ENCODE measurements at places on chromosomes 13 and 19.

GRCh38 chr19:27971071-27971470 lies 1241.9 kb downstream of the UQCRFS1 start:
- DNase-seq: no peak

GRCh38 chr19:35639863-35640262 lies 1.7 kb upstream of the ETV2 start:
- no peak for DNase-seq

GRCh38 chr13:106291006-106291405 lies 244.5 kb downstream of the EFNB2 start:
- no peak for DNase-seq

GRCh38 chr13:110638257-110638656 lies 22.9 kb downstream of the NAXD start:
- DNase-seq: no peak

GRCh38 chr13:87129602-87130300 lies 541.4 kb upstream of the SLITRK5 start:
- DNase-seq: no peak

DNA sequence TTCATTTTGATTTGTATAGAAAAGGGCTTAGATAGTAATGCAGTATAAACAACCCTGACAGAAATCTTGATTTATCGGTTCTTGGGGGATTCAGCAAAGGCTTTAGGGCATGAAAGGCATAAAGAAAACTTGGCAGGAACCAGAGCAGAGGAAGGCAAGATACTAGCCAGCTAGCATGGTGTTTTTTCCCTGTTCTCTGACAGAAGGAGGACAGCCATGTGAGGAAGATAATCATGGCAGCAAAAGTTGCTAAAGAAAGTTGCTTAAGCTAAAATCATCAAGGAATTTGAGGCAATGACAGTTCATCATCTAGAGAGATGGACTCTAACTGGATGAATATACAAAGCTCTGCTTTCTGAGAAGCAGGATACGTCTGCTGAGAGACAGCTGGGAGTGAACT lies 294.1 kb downstream of the KCNRG start:
- no peak for DNase-seq

GRCh38 chr19:9523885-9524474 lies 14.5 kb downstream of the ZNF426 start:
- no peak for DNase-seq

DNA sequence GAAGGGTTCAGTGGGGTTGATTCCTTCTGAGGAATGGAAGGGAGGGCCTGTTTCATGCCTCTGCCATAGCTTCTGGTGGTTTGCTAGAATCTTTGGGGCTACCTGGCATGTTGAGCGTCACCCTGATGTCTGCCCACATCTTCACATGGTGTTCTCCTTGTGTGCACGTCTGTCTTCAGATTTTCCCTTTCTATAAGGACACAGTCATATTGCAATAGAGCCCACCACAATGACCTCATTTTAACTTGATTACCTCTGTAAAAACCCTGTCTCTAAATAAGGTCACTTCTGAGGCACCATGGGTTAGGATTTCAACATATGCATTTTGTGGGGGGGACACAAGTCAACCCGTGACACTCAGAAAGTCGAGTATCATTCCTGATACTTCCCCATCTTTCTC lies 257.9 kb downstream of the COG6 start:
- DNase-seq: no peak

DNA sequence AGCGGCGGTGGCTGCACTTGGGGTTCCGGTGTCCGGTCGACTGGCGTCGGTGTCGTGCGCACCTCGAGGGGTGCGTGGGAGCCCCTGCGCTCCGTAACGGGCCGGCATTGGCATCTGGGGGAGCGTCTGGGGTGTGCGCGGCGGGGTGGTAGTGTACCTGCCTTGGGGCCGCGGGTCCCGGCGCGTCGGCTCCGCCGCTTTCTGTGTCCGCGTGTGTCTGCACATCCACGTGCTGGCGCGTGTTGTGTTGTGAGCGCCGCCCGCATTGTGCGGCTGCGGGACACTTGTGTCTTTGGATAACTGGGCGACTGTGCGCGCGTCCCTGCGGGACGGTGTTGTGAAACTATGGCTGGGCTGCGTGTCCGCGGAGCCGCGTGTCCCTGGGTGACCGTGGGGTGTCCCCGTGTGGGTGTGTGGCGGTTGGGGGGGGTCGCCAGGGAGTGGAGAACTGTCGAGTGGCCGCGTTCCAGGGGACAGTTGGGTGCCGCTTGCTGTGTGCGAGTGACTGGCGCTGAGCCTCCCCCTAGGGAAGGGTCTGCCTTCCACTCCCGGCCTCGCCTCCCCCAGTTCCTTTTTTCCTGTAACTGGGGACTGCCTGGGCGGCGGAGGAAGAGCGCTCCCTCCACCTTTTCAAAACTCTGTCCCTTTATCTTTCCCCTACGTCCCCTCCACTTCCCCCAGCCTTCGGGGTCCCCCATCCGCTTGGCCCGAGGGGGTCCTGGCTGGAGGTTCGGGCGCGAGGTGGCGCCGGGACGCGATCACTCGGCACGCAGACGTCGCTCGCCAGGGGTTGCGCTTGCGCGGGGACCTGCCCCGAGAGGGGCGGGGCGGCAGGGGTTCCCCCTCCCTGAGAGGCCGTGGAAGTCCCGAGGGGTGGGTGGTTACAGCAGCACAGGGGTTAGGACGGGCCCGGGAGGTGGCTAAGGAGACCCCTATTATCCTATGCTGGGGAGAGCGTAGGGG lies 5.7 kb upstream of the NFIC start:
- peak; percentile 89 for DNase-seq

DNA sequence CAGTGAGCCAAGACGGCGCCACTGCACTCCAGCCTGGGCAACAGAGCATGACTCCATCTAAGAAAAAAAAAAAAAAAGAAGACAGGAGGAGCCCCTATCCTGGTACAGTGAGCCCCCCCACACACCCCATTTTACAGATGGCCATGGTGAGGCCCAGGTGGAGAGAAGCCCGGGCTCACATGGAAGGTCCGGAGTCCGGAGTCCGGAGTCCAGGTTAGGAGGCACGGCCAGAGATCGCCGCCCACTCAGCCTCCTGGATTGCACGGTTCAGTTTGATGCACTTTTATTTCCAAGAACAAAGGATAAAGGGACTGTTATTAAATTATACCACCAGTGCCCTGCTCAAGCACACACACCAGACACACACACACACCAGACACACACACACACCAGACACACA lies 11.3 kb upstream of the BTBD2 start:
- DNase-seq: no peak

DNA sequence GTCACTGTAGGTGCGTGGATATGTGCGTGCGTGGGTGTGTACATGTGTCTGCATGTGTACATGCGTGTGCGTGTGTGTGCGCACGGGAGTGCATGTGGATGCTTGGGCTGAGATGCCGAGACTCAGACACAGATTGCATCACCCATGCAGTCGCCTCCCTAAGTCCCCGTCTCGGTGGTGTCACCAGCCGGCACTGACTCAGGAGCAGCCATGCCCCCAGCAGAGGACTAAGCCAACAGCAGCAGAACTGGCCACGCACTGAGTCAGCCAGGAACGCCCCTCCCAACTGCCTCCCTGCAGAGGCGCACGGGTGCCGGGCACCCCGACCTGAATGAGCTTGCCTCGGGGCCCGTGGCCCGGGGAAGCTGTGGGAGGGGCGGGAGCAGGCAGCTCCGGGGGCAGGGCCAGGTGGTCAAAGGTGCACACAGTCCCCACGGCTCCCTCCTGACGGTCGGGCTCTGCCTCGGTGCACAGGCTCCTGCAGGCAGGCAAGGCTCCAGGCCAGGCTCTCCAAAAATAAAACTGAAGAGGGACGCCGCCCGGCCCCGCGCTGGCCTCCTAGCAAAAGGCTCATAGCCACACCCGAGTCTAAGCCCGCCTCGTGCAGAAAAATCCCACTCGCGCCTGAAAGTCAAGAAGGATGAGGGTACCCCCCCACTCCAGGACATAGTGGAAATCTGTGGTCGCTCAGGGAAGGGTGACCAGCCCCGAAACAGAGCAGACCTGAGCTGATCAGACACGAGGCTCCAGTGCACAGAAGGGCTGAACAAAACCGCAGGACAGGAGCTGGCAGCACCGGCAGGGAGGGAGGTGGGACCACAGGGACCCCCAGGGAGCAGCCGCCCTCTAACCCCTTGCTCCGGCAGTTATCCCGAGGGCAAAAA lies 49.2 kb downstream of the GADD45B start:
- DNase-seq: no peak

DNA sequence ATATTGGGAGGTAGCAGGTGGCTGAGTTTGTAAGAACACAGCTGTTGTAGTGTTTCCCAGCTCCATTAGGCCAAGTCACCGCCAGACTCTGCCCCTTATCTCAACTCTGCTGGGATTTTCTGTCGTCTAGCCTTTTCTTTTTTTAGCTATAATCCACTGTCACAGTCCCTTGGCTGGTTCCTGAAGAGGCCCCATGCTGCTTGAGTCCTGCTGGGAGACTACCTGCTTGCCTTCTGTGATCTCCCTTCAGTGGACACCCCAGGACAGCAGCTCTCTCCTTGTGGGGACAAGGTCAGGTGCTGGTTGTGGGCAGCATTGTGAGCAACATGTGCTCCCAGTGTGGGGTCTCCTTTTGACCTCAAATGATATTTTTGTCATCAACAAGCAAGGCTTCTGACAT lies 195.0 kb upstream of the ATXN8OS start:
- no peak for DNase-seq

DNA sequence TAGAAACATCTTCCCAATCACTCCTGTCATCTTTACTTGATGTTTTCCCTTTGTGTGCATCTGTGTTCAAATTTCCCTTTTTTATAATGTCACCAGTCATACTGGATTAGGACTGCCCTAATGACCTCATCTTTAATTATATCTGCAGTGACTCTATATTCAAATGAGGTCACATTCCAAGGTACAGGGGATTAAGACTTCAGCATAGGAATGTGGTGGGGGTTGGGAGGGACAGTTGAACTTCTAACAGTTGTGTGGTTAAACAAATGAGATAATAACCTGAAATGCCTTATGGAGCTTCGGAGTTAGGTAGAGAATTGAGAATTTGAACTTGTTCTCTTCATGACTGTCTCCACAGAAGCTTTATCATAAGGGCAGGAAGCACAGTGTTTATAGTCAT lies 23.0 kb downstream of the PAN3 start:
- no peak for DNase-seq

DNA sequence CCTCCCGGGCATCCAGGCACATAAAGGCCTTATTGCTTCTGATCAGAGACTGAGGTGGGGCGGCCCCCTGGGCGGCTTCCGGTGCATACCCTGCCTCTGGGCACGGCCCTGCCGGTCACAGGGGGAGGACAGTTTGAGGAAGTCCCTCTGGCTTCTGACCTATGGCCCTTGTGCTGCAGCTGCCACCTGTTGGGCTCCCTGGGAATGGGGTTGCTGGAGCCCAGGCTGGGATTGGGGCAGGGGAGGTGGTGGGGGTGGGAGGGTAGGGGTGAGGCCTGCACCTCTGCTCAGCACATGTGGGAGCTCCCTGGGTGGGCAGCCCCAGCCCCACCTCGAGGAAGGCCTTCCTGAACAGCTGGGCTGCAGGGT lies 10.7 kb downstream of the ANO8 start:
- DNase-seq: no peak

DNA sequence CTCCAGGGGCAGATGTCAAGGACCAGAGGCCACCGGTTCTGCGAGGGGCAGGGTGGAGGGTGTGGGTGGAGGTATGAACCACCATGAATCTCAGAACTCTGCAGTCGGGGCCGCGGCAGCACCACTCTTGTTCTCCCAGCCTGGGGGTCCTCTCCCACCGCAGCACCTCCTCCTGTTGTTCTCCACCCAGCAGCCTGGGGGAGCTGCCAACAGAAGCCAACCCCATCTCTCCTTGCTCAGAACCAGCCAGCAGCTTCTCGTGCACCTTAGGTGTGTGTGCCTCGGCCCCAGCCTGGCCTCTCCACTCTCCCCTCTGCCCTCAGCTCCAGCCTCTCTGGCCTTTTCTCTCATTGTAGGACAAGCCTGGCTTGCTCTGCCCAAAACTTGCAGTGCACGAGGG lies 31.9 kb upstream of the CCNE1 start:
- no peak for DNase-seq

GRCh38 chr13:102038787-102039186 lies 363.1 kb downstream of the FGF14 start:
- no peak for DNase-seq

GRCh38 chr13:111612886-111613285 lies 292.4 kb downstream of the TEX29 start:
- DNase-seq: peak; percentile 35

Data from upper lobe of right lung (tissue), 1 donor.